ENCODE measurements at places on chromosomes 12 and 14.

GRCh38 chr14:34742270-34743115, 28.1 kb upstream of the CFL2 start:
- DNase-seq, result no peak

GRCh38 chr14:80426683-80427082, 215.4 kb upstream of the DIO2 start:
- no peak for DNase-seq

DNA sequence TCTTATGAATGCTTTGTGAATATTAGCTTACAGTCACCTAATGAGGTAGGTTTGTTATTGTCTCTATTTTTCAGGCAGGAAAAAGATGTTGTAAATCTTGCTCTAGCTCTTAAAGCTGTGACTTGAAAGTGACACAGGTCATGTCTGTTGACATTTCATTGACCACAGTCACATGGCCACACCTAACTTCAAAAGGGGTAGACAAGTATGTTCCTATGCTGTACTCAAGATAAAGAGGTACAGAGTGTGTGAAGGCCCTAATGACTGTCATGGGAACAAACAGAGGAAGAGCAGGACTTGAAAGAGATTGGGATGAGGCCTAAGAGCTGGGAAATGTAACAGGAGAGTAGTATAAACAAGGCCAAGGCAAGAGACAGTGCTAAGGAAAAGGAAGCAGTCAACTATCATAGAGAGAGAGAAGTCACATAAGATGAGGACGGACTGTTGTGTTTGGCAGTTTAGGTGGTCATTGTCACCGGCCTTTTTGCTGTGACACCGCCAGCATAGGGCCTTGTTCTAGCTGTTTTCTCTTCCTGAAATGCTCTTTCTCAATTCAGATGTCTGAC, 181.0 kb downstream of the CFAP54 start:
- no peak for DNase-seq

DNA sequence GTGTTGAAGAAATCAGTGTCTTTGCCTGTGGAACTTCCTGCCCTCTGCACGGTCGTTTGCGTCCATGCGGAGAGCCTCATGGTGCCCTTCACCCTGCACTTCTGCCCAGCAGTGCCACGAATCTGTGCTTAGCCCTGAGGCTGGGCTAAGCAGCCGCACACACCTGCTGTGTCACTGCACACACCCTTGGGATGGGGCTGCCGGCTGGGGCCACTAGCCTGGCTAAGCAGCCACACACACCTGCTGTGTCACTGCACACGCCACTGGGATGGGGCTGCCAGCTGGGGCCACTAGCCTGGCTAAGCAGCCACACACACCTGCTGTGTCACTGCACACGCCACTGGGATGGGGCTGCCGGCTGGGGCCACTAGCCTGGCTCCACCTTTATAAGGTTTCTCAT, 188.5 kb downstream of the KIF26A start:
- no peak for DNase-seq
